Osteoblast (primary cell): ENCODE measurements at places on chromosomes 13 and 19. TPM values are rescaled to one million over a fixed set of nuclear protein-coding genes. Genes with fewer than 3 reads are reported as not detected.

SPATA13 gene
- total RNA-seq: 37.7 and 40.2 TPM in 2 replicates

OR7C1 gene
- total RNA-seq: not detected in 2 replicates

RFXAP gene
- 2.9 and 3.8 TPM in 2 replicates for total RNA-seq

TYROBP gene
- total RNA-seq: 0.36 TPM in 1 of 2 replicates, not detected in the other

RUBCNL gene
- total RNA-seq: 6.5 and 7.4 TPM in 2 replicates

TUBA3C gene
- not detected in 2 replicates for total RNA-seq

C19orf12 gene
- 48.5 and 52.7 TPM in 2 replicates for total RNA-seq

OPA3 gene
- 7.1 and 7.6 TPM in 2 replicates for total RNA-seq

ZNF480 gene
- 9.4 and 10.3 TPM in 2 replicates for total RNA-seq

PCDH9 gene
- 1.1 and 2.9 TPM in 2 replicates for total RNA-seq

LSR gene
- total RNA-seq: 0.29 and 0.36 TPM in 2 replicates

CLDN10 gene
- not detected in 2 replicates for total RNA-seq

KCNJ14 gene
- total RNA-seq: 0.59 and 0.72 TPM in 2 replicates

ODAD3 gene
- under 0.01 TPM in 2 replicates for total RNA-seq

MARCHF2 gene
- 69.8 and 72.5 TPM in 2 replicates for total RNA-seq

UNC13A gene
- total RNA-seq: under 0.01 TPM in 2 replicates

ICAM4 gene
- under 0.01 and 0.29 TPM in 2 replicates for total RNA-seq

LHB gene
- total RNA-seq: not detected in 2 replicates

ZNF547 gene
- 3.5 and 5.1 TPM in 2 replicates for total RNA-seq

NKG7 gene
- not detected in 2 replicates for total RNA-seq

LIM2 gene
- total RNA-seq: not detected in 2 replicates

CACNA1A gene
- 1.4 and 2.1 TPM in 2 replicates for total RNA-seq

LAIR1 gene
- 0.29 and 0.36 TPM in 2 replicates for total RNA-seq

ZNF578 gene
- total RNA-seq: 2.4 and 2.5 TPM in 2 replicates

MEIOSIN gene
- total RNA-seq: not detected in 2 replicates

OR1I1 gene
- not detected in 2 replicates for total RNA-seq
